ENCODE measurements at places on chromosomes 2 and 18.

DNA sequence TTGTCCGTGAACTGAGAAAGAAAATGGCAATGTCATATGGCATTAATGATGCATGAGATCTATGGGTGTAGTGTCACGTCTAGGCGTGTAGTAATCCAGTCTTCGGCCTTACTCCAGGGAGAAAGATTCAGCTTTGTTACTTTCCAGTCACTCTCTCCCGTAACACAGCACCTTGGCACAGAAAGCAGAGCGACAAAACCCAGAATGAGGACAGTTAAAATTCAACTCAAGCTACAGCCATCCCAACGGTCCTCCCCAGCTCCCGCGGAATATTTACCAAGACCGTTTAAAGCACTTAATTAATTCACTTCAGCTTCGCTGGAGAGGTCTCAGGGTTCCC is 797 bp upstream of the CRIM1 start:
- DNase-seq = no peak

GRCh38 chr18:63091671-63092364 is 227.8 kb downstream of the BCL2 start:
- no peak for DNase-seq

GRCh38 chr2:171794918-171795317 is 99.1 kb downstream of the SLC25A12 start:
- DNase-seq = no peak

DNA sequence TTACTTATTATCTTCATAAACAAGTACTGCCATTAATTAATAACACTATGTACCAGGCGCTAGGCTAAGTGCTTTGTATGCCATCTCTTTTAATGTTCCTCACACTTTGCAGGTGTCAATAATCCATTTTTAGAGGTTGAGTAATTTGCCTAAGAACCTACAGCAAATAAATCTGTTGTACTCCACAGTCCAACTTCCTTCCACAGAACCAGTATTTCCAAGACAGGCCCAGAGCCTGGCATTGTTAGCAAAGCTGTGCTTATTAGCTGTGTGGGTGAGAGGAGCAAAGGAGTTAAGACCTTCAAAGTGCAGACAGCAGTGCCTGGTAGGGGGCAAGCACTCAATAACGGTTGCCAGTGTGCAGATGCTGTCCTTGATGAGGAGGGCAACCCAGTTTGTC is 14.2 kb upstream of the PTPN4 start:
- DNase-seq = no peak

DNA sequence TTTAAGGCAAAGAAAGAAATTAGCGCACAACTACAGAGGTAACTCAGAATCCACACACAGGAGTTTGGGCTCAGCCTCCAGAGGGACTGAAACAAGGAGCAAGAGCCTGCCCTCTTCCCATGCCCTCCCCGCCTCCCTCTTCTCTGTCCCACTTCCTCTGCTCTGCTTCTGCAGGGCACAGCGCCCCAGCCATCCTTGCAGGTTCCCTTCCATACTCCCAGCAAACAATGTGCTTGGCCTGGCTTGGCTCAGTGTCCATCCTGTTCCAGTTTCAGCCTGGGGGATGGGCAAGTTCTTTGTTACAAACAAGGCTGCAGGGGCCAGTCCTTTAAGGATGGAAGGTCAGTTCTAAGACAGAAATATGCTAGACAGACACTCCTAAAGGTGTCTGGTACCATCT is 133.5 kb downstream of the CDH20 start:
- no peak for DNase-seq

Measured in fibroblast of pulmonary artery (primary cell).